ENCODE measurements at places on chromosomes 3 and 15.

GRCh38 chr15:62899090-62899493 is 143.5 kb upstream of the TPM1 start:
- DNase-seq: no peak

- DNase-seq: no peak
These were observed 23.9 kb upstream of the AP4E1 start for GRCh38 chr15:50884540-50884939.

GRCh38 chr3:108183181-108183580 is 39.0 kb downstream of the IFT57 start:
- DNase-seq: no peak

- no peak for DNase-seq
These were observed 315.2 kb downstream of the CLSTN2 start for GRCh38 chr3:140250010-140250855.

DNA sequence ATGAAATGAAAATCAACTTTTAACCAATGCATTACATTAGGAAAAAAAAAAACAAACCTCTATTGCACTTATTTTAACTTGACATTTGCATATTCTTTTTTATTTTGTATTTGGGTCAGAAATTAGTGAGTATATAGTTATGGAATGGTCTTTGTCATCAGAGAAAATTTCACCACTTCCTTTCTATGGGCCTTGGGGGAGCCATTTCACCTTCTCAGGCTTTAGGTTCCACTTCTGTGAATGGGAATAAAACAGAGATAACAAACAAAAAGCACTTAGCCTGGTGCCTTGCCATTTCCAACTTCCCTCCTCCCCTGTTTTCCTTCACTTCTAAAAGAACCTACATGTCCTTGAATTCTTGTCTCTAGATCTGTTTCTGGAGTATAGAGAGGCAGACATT is 168.0 kb upstream of the STT3B start:
- no peak for DNase-seq
